ENCODE measurements at places on chromosomes 5 and 9.

DNA sequence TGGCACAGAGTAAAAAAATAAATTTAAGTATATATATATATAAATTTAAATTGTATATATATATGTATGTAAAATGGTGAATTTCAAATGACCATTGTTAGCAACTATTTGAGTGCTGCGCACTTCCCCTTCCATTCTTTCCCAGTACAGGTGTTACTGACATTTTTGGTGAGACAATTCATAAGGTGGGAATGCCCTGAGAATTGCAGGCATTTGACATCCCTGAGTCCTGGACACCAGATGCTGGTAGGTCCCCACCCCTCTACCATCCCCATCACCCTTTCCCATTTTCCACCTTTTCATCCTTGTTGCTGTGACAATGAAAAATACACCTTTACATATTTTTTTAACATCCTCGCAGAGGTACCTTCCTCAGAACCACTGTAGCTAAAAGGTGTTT is 91.6 kb downstream of the SLC1A3 start:
- no peak for DNase-seq

DNA sequence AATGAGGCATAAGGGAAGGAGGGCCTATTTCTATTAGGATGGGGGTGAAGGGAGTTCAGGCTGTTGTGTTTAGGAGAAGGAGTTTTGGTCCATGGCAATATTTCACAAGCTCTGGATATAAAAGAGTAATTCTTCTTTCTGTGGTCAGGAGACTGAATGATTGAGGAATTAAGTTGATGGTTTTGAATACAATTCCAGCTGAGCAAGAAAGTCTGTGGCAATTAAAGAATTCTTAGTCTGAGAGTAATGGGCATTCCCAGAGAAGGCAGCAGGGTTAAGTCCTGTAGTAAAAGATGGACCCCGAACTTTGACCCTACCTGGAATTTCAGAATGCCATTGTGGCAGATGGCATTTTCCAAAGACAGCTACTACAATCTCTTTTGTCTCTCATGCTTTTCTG is 202.6 kb downstream of the TLE4 start:
- DNase-seq, result no peak

DNA sequence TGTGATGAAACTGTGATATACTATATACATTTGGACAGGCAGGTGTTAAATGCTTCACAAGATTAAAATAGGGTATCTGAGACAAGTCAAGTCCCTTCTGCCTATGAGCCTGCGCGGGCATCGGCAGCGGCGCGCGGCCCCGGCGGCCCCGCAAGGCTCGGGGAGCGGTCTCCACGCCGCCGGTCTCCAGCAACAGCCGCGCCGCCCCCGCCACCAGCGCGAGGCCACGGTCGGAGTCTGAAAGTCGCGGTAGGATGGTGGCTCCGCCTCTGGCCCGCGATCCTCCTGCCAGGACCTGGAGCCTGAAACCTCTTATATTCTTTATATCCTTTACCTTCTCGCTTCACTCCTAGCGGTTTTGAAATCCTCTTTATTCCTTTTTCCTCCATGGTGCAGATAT is 99.4 kb downstream of the INSL6 start:
- DNase-seq, result no peak

DNA sequence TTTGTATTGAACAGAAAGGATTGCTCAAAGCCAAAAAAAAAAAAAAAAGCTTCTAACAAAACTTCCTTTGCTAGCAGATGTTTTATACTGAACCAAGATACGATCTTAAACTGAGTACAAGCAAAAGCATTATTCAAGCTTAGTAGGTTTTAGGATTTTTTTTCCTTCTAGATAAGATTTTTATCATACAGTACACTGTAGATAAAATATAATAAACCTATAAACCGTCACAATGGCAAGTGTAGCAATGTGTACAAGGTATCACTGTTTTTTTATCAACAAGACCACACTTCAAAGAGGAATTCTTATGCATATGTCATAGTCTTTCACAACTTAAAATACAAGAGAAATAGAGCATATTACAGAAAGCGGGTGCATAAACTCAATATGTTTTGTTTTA is 56.5 kb upstream of the TRPM3 start:
- no peak for DNase-seq

- no peak for DNase-seq
Measured at GRCh38 chr9:13131416-13131815, 148.1 kb downstream of the MPDZ start.

Data from stimulated activated naive CD4-positive, alpha-beta T cell treated with Interleukin-2 at 50 U/mL for 16 hours (primary cell).